GM12892 (cell line): ENCODE measurements at places on chromosomes 3 and 15.

GRCh38 chr15:56815247-56815646 lies 81.9 kb upstream of the ZNF280D start:
- DNase-seq = no peak

GRCh38 chr3:32901005-32901932 lies 50.2 kb upstream of the CCR4 start:
- no peak for DNase-seq

- no peak for DNase-seq
Observed at GRCh38 chr3:8279886-8280550, 221.6 kb upstream of the LMCD1 start.

DNA sequence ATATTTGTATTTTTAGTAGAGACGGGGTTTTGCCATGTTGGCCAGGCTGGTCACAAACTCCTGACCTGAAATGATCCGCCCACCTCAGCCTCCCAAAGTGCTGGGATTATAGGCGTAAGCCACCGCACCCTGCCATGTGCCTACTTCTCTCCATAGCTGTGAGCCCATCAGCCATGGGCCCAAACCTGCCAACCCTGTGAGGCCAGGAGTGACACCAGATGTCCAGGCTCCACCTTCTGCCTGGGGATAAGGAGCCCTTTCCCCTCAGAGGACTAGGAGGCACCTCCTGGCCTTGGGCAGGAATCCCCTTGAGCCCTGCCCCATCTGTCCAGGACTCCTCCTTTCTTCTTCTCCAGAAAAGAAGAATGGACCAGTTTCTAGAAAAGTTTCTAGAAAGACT lies 14.2 kb upstream of the RFT1 start:
- DNase-seq = no peak

DNA sequence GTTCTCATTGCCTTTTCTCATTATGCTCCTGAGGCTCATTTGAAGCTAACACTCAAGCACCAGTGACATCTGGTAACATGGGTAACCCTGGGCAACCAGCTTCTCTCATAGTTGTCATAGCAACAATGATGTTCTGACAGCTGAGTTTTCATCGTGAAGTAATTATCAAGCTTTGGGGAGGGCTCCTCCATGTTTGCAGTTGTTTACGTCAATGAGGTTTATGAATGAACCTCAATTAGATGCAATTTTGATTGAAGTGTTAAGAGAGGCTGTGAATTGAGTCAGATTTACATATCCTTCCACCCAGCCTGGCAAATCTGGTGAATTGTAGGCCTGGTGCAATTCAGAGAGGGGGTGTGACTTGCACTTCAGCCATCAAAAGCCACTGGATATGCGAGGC lies 119.3 kb upstream of the CHD2 start:
- DNase-seq = no peak

GRCh38 chr3:45716790-45717336 lies 27.7 kb downstream of the SACM1L start:
- no peak for DNase-seq

DNA sequence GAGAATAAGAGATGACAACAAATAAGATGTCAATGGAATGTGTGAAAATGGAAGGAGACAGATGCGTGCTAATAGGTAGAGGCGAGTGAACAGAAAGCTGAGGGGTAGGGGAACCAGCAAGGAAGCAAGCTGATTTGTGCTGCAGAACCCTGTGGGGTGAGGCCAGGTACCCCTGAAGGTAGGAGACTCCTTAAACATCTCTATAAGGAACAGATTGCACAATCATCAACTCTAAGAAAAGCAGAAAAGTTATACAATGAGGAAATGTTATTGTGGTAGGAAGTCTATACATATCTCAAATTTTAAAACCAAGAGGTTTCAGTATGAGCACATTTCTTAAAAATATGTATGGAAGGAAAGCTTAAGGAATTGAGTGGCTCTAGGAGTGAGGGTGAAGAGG lies 315.0 kb upstream of the TPM1 start:
- no peak for DNase-seq

DNA sequence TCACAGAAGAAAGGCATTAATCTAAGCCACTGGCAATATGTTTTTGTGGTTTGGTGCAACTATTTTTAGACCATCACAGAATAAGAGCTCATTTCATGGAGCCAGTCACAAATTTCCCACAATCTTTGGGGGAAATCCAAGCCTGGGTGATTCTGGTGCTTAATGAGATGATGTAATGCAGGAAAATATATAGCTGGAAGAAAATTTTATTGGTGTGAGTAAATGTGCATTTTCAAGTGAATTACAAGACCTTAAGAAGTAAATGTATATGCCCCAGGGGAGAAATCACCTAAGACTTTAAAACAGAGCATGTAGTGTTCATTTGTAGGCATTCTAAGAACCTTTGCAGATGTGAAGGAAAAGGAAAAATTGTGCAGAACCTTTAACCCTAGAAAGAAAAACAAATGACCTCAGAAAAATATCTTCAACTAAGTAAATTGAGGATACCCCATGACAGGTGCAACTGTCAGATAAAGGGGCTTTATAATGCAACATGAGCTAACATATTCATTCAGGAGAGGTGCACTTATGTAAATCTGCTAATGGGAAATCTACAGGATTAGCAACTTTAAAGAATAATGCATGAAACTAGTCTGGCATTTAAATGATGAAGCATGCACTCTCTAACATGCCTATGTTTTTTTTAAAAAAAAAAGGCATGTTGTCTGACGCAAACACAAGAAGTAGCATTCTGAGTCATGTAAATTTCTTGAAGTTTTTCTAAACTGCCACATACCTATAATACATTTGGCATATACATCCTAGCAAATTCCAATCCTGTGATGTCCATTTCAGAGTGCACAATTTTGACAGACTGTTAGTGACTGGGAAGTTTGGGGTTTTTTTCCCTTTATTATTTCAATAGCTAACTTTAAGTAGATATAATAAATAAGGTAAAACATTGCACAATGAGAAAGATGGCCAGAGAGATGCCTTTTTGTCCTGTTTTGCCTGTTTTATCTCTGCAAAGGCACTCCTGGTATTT lies 105.1 kb downstream of the MEX3B start:
- DNase-seq = no peak

DNA sequence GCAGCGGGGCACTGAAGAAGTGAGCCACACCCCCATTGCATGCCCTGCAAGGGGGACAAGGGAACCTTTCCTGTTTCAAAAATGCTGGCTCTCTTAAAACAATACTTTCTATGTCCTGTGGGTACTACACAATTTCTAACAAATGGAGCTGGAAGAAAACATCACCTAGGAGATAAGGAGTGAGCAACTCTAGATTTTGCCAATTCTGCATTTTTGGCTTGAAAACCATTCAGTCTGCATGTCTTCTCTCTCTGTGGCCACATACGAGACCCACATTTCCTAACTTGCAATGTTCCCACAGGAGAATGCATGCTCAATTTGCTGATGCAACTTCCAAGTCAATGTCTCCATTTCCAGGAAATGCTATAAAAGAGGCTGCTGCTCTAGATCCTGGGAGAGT lies 662.0 kb downstream of the SQOR start:
- no peak for DNase-seq

- no peak for DNase-seq
Observed at GRCh38 chr3:66378256-66378655, 122.6 kb downstream of the LRIG1 start.

DNA sequence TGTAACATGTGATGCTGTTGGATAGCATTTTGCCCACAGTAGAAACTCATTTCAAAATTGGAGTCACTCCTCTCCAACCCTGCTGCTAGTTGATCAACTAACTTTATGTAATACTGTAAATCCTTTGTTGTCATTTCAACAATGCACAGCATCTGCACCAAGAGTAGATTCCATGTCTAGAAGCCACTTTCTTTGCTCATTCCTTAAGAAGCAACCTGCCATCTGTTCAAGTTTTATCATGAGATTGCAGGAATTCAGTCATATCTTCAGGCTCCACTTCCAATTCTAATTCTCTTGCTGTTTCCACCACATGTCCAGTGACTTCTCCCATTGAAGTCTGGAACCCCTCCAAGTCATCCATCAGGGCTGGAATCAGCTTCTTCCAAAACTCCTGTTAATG lies 42.9 kb downstream of the AKAP13 start:
- DNase-seq = no peak

- no peak for DNase-seq
Observed at GRCh38 chr3:37039161-37039846, 46.0 kb downstream of the MLH1 start.

GRCh38 chr3:48428572-48429316 lies 1.1 kb downstream of the PLXNB1 start:
- no peak for DNase-seq

- no peak for DNase-seq
Observed at GRCh38 chr15:38516626-38517025, 48.0 kb downstream of the RASGRP1 start.

DNA sequence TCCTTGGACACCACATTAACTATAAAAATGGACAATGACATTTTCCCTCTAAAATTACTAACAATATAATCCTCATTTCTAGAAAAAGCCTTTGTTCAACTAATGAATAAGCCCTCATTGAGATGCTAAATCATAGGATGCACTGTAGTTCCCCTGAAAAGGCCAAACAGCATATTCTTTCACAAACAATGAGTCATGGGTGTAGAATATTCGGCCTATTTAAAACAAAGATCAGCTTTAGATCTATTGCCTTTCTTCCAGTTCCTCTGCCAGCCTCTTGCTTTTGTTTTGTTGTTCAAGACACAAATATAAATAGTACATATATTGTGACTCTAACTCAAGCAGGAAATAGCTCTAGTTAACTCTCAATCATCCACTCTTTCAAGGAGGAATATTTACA lies 82.5 kb downstream of the ADAM10 start:
- DNase-seq = no peak

GRCh38 chr3:33004961-33005360 lies 53.5 kb downstream of the CCR4 start:
- no peak for DNase-seq

- DNase-seq = peak; percentile 50
Observed at GRCh38 chr3:194682694-194683310, 2.9 kb upstream of the FAM43A start.

DNA sequence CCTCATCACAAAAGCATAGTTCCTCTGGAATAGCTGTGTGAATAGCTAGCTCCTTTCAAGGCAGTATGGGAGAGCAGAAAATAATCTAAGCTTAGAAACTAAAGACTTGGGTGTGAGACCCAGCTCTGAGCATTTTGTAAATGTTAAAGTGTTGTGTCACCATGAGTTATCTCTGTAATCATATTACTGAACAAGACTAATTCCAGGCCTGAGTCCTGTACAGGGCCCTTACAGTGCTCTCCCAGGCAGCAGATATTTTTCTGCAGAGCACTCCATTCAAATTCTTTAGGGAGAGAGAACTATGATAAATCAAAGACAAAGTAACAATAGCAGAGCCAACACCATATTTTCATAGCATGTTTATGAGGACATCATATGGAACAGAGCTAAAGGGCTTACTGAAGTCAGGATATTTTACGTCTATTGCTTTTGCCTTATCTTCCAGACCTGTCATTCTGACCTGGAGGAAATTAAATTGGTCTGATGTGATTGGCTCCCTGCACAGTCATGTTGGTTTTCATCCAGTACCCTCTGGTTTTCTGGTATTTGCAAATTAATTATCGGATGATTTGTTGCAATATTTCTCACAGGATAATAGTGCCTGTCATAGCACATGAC lies 172.6 kb upstream of the PPP2R3A start:
- DNase-seq = no peak

DNA sequence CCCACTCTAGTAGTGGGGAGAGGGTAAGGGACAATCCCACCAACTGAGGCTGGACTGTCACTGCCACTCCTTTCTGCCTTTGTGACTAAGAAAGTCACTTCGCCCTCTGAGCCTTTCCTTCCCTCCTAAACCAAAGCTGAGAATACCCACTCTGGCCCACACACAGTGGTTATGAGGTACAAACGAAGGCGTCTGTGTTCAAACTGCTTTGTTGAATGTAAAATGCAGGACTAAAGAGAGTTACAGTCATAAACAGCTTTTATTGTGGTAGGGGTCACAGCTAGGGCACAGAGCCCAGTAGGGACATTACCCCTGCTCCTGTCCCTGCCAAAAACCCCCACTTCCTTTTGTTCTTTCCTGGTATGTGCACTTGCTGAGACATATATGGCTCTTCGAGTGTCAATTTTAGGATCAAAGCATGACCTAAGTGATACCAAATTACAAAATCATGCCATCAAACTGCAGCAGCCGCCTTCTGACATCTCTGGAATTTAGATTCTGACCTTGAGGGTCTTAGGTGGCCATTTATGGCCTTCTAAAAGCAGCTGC lies 45.1 kb downstream of the CTDSPL start:
- no peak for DNase-seq

GRCh38 chr3:186520957-186521842 lies 23.0 kb downstream of the CRYGS start:
- no peak for DNase-seq

GRCh38 chr3:22039161-22039560 lies 288.2 kb upstream of the ZNF385D start:
- no peak for DNase-seq

- no peak for DNase-seq
Observed at GRCh38 chr3:197001106-197001971, 28.3 kb downstream of the MELTF start.

DNA sequence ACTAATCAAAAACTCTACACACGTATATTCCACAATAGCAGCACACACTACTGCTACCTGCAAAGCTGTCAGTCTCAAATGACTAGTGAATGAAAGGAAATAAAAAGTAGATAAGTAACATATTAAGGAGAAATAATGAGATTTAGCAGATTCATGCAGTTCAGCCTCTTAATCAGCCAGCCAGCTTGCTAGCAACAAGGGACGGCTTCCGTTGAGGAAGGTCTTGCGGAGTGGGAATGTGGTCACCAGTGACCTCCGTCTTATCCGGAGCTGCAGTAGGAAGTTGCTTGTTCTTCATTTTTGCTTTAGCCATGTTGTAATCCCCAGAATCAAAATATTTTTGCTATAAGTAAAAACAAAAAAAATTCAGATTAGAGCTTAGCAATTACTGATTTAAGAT lies 17.1 kb downstream of the ARPP19 start:
- DNase-seq = no peak

DNA sequence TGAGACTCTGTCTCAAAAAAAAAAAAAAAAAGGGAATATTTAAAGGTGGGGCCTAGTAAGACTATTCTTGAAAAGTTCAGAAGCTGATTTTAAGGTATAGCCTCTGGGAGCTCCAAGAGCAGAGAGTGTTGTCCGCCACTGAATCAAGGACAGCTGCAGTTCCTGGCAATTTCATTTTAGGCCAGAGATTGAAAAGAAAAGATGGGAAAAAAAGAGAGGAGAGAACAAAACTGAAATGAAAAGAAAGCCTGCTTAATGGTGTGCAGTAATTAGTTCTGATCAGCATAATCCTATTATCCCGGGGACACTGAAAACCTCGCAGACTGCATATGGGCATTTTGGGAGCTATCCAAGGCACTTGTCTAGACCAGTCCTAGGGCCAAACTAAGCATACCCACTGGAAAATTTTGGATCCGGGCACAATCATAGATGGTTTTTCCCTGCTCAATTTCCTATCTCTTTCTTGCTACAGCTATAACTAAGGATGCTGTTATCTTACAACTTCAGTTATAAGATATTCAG lies 43.2 kb downstream of the EHHADH start:
- no peak for DNase-seq
